ENCODE measurements at places on chromosomes 11 and 22.

DNA sequence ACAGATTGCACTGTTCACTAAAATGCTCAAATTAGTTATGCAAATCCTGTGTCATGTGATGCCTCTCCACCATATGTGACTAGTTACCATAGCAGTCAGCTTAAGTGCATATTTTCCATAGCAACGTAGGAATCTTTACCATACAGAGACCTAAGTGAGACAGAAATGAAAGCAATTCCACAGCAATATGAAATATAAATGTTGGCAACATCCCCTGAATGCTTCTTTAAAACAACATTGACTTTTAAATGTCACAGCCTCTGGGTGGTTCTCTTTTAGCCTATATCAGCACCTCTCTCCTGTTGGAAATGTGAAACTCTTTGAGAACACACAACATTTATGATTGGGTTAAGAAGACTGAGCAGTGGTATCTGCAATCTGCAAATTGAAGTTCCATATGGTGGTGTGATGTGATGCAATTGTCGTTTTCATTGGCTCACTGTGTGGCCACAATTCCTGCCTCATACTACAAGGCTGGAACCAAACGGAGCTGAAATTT lies 814.6 kb downstream of the DLG2 start:
- no peak for DNase-seq

- no peak for DNase-seq
These were observed 16.3 kb downstream of the CTNND1 start for GRCh38 chr11:57777969-57778317.

GRCh38 chr11:86449993-86450629 lies 75.4 kb downstream of the CCDC81 start:
- no peak for DNase-seq

DNA sequence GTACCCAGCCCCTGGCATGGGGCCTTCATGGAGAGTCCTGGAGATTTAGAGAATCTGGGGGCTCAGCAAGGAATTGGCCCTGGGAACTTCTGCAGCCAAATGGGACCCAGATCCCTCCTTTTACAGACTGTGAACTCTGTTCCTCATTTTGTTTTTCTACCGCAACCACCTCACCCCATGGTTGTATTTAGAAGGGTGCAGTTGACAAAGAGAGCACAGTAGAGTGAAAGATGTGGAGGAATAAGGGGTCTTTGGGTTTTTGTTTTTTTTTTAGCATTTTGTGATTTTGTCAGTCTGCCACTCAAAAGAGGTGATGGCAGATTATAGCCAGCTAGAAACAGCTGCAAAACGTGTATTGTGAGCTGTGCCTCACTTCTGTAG lies 1.9 kb downstream of the ZNF74 start:
- DNase-seq: no peak
